Cardiac muscle cell (in vitro differentiated cells and primary cell): ENCODE measurements at places on chromosomes 12 and 14. TPM values are rescaled to one million over a fixed set of nuclear protein-coding genes. Genes with fewer than 3 reads are reported as not detected.
A peak's percentile ranks its signal among the peaks of the same experiment; 100 is the strongest.

DNA sequence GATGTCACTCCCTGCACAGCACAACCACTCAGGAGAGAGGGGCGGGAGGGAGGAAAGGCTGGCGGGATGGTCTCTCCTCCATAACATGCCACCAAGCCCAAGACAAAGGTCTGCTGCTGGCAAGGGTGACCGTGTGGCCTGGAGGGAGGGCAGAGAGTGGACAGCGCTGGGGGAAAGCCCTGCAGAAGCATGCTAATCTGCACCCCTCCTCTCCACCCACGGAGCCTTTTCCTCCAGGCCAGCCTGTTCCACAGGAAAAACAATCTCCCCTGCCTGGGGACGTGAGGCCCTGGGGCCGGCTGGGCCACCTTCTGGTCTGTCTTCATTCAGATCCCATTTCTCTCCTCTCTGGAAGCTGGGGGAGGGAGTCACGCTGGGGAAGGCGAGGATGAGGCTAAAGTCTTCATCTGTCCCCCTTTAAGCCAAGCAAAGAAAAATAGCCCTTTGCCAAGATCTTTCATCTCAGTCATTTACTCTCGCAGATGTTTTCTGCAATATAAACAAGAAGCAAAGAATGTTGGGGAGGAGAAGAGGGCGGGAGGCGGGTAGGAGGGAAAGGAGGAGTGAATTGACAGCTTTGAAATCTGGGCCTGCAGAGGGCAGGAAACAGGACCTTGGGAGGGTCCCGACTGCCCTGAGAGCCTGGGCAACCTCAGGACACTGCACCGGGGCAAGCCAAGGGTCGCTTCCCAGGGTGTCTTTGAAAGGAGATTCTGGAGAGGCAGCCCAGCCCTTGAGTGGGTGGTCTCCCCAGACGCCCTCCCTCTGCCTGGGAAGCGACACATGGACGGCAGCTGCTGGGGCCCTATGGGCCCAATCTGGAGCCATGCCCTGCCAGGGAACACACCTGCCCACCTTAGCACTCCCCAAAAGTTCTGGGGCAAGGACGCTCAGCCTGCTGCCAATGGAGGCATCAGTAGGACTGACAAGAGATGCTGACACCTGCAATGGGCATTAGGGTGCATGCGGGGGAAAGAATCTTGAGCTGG lies 133.6 kb downstream of the ZFP36L1 start:
- no peak for DNase-seq

GRCh38 chr12:47751561-47751960 lies 7.1 kb downstream of the RAPGEF3 start:
- no peak for DNase-seq

GRCh38 chr12:989751-990660 lies 1.0 kb upstream of the ERC1 start:
- peak; percentile 74 for DNase-seq

DNA sequence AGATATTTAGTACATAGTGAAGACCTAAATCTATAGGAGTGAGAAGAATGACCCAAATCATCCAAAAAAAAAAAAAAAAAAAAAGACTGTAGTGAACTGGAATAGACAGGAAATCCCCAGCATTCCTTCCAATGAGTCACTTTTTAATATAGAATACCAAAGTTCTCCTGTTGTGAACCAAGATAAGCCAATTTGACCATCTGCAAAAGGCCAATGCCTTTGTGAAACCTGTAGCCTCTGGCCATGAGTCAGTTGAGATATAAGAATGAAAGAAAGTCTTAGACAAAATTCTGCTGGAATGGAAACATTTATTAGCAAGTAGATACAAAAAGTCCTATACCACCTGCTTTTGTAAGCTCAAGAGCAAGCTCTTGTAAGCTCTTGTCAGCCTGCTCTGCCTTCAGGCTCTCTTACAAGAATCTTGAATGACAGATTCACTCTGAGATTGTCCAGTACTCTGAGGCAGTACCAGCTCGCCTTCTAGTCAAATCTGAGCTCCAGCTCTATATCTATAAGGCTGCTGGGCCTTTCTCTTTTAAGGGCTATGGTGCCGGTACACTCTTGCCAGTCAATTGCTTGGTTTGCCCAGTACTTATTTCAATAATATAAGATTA lies 243.0 kb upstream of the TMTC1 start:
- DNase-seq: peak; percentile 90

GRCh38 chr12:53180931-53181645 lies 363 bp upstream of the CSAD start:
- DNase-seq: peak; percentile 90

Gene PMCH
- not detected in 2 replicates for polyA plus RNA-seq

DNA sequence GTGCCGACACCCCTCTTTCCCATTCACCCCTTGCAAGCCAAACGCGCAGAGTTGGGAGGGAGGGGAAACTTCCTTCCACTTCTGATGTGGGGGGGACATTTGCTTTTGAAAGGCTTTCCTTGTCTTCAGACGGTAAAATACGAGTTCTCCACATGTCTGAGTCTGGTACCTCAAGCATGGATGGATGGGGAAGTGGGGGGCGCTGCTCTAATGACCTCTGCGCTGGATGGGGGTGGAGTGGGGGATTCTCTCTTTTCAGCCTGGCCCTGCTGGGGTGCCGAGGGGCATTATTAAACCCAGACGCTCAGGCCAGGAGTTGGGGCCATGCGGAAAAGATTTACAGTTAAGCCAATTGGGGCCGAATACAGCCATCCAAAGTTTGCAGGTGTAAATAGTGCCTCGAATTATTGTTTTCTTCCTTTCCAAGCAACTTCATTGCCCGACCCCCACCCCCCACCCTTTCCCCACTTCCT lies 9.1 kb upstream of the TBX3 start:
- no peak for DNase-seq

DNA sequence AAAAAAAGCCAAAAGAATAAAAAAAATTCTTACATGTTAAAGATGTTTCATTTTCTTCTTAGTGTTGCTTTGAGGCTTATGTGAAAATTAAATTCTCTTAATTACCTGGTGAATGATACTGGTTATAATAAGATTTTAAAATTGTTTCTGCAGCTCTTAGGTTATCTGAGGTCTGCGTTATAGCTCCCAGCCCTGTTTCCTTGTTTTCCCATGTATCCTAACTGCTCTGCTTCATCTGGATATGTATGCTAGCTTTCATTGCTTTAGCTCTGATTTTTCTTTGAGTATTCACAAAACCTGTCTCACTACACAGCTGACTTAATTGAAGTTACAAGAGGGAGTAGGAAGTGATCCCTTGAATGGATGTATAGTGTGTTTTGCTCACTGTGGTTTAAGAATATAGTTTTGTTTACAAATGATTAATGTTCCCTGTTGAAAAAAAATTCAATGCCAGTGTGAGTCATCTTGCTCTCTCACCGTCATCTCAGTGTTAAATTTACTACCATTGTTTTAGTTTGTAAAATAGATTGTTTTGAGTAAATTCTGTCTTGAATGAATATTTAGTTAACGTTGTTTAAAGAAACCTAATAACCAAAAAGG lies 26.8 kb downstream of the CPSF6 start:
- DNase-seq: peak; percentile 30

GRCh38 chr12:124490584-124491305 lies 76.7 kb downstream of the NCOR2 start:
- DNase-seq: peak; percentile 30

DNA sequence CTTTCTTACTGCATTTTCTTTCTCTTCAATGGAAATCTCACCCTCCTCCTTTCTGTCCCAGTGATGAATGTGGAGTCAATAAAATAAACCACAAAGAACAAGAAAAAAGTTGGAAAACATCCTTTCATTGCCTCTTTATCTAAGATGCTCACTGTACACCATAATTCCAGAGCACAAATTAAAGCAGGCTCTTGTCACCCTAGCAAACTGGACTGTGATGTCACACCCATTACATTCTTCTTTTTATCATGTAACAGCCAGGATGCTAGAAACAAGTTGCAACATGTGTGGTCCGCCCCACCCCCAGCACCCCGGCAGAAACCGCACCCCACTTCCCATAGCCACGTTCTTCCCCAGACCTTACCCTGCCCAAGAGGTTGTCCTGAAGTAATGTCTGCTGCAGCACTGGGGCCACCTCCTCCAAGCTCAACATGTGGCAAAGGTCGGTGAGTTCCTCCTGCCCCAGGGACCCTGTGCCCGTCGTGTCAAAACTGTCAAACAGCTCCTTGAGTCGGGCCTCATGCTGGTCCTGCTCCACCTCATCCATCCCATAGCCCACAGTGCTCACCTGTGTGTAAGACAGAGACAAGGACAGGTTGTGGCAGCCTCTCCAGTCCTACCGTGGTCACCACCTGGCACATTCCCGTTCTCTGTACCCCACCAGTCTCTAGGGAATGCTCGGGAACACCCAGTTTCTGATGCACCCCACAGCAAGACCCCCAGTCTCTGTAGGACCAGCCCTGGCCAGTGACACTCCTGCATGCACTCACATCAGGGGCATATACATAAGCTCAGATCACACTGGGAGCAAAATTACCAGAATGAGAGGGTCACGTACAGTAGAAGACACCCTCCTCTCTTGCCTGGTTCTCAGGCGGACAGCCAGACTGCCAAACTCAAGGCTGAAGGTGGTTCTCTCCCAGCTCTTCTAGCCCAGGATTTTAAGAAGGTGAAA lies 9.2 kb downstream of the NIN start:
- DNase-seq: no peak

- DNase-seq: peak; percentile 33
Measured at GRCh38 chr14:103552011-103552845, 10.2 kb downstream of the BAG5 start.

DNA sequence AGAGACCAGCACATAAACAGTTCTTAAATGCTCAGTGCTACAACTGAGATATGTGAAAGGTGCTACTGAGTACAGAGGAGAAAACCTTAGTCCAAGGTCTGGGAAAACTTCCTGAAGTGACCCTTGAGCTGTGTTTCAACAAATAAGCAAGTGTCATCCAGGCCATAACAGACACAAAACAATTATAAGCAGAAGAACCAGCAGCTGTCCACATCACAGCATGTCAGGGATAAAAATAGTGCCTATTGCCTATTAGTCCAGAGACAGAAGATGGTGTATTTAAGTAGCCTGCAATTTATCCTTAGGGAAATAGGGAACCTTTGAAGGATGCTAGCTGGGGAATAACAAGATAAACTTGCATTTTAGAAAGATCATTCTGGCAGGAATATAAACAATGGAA lies 237.8 kb downstream of the SPTSSA start:
- no peak for DNase-seq

DNA sequence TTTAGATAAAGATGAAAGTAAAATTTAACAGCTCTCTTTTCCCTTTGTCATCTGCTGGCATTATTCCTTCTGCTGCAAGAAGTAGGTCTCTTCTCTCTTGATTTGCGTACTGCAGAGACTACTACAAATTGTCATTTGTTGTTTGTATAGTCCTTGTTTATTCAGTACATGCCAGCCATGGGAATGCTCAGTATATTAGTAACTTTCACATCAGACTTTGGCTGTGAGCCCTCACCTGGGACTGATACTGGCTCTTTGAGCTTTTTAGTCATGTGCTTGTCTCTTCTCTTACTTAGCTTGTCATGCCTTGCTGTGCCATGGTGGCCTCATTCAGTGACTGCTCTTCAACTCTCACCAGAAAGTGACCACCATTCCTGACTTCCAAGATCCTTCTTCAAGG lies 169.8 kb downstream of the PRKCH start:
- DNase-seq: no peak
